ENCODE measurements at places on chromosomes 13 and 19.

- DNase-seq = no peak
These were observed 34.4 kb upstream of the GATAD2A start for GRCh38 chr19:19371059-19371458.

DNA sequence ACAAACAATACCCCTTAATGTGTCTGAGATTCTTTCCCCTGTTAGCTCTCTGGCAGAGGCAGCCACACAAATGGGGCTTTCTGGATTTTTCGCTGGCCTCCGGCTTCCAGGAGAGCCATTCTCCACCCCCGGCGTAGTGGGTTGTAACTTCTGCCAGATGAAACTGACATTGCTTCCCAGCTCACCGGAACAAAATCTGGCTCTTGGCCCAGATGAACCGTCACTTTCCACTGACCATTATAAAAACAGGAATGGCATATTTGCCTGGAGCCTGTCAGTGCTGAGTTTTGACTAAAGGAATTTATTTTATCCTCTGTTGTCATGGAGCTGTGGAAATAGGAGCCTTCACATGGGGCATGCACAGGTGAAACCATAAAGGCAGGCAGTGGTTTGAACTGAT is 120.6 kb upstream of the GPR12 start:
- no peak for DNase-seq

DNA sequence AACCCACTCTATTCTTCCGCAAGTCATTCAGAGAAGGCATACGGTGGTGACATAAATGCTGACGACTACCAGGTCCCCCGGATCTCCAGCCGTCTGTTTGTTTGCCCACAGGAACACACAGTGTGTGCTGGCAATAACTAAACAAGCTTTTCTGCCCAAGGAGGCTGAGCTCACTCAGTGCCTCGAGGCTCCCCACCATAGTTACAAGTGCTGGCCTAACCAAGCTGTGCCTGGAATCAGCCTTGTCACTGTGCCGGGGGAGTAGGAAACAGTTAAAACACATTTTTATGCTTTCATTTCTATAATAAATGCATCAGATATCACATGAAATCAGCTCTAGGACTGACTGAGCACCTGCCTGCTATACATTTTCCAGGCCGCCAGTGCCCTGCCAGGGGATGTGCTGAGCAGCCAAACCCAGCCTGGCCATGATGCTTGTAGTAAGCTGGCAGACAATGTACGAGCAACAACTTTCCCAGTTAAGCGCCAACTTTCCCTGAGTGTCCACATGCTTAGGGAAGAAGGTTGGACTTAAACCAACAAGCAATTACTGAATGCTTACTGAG is 28.1 kb downstream of the BRD4 start:
- no peak for DNase-seq

DNA sequence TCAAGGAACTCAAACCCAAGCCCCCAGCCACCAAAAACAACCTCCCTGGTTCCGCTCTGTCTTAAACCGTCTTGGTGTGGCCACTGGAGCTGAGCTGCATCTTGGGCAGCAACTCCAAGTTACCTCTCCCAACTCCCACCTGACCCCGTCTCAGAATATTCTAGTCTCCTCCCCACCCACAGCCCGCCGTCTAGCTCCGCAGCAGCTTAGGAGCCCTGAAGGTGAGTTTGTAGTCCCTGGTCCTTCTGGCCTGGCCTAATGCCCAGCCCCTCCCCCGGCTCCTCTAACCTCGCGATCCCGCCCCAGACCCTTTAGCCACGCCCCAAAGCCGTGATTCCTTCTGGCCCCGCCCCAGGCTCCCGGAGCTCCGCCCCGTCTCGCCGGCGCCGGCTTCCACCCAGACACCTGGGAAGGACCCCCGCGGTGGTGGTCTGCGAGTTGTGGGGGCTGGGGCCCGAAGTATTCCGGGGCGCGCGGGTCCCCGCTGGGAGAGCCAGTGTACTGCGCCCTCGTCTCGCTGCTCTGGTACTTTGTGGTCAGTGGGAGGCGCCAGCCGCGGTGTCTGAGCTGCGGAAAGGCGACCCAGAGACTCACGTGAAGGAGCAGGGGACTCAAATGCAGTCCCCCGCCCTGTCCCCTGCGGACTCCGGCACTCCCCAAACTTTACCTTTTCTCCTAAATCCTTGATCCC is 2.5 kb upstream of the LHB start:
- peak; percentile 49 for DNase-seq

DNA sequence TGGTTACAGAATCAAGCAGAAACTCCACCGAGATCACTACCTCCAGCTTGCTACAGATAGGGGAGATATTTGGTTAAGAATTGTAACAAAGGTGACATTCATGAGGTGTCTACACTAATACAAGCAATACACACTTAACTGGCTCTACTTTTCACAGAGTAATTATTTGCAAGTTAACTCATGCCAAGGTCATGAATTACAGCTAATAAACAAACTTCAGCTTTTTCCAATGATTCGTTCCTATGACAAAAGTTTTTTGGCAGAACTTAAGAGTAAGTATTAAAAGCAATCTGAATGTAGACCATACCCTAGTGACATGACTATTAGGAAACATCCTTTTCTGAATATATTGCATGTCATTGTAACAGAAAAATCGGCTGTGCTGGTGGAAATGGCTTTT is 72.1 kb downstream of the LHFPL6 start:
- no peak for DNase-seq

DNA sequence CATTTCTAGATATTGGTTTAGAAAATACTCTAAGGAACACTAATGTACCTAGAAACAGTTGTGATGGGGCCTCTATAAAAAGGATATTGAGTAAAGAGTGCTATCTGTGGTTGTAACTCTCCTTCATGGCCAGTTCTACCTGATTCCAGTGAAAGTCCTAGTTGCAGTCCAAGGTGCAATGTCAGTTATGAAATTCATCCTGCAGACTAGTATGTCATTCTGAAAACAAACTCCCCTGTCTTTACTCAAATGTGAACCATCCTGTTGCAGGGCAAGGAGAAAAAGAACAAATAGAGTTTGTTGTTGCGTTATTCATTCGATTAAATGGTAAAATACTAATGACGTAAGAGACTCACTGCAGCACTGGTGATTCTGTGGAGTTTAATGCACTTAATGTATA is 18.3 kb upstream of the N4BP2L1 start:
- DNase-seq = no peak

DNA sequence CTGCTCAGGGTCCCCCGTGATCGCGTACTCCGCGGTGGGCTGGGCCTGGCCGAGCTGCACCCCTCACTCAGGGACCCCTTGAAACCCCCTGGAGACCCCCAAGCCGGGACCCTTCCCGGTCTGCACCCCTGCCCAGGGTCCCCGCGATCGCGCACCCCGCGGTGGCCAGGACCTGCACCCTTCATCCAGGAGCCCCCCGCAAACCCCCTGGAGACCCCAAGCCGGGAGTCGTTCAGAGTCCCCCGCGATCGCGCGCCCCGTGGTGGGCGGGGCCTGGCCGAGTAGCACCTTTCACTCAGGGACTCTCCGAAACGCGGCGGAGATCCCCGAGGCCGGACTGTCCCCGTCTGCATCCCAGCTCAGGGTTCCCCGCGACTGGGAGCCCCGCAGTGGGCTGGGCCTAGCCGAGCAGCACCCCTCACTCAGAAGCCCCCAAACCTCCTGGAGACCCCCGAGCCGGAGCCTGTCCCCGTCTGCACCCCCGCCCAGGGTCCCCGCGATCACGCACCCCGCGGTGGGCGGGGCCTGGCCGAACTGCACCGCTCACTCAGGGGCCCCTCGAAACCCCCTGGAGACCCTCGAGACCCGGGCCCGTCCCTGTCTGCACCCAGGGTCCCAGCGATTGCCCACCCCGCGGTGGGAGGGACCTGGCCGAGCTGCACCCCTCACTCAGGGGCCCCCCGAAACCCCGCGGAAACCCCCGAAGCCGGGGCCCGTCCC is 748 bp downstream of the LMNB2 start:
- DNase-seq = peak; percentile 36

- no peak for DNase-seq
These were observed 28.2 kb upstream of the PSG7 start for GRCh38 chr19:42965176-42965575.

- DNase-seq = no peak
These were observed 108.3 kb upstream of the ZNF536 start for GRCh38 chr19:30263830-30264381.

GRCh38 chr19:280541-281009 is 10.6 kb downstream of the PLPP2 start:
- no peak for DNase-seq

- DNase-seq = no peak
These were observed 56.9 kb upstream of the EDNRB start for GRCh38 chr13:77975358-77976042.

DNA sequence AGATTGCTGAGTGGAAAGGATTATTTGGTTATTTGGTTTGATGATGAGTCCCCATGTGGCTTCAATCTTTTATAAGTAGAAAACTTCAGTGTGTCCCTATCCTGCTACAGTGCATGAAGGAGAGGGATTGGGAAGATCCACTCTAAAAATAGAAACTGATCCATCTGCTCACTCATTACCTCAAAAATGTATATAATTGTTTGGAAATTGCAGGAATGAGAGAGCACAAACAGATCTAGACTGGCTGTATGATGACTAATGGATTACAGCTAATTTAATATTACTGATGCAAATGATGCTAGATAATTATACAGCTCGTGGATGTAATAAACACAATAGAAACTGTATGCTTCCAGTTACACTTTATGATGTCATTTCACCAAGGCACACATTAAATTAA is 625.3 kb upstream of the PRR20A start:
- no peak for DNase-seq

DNA sequence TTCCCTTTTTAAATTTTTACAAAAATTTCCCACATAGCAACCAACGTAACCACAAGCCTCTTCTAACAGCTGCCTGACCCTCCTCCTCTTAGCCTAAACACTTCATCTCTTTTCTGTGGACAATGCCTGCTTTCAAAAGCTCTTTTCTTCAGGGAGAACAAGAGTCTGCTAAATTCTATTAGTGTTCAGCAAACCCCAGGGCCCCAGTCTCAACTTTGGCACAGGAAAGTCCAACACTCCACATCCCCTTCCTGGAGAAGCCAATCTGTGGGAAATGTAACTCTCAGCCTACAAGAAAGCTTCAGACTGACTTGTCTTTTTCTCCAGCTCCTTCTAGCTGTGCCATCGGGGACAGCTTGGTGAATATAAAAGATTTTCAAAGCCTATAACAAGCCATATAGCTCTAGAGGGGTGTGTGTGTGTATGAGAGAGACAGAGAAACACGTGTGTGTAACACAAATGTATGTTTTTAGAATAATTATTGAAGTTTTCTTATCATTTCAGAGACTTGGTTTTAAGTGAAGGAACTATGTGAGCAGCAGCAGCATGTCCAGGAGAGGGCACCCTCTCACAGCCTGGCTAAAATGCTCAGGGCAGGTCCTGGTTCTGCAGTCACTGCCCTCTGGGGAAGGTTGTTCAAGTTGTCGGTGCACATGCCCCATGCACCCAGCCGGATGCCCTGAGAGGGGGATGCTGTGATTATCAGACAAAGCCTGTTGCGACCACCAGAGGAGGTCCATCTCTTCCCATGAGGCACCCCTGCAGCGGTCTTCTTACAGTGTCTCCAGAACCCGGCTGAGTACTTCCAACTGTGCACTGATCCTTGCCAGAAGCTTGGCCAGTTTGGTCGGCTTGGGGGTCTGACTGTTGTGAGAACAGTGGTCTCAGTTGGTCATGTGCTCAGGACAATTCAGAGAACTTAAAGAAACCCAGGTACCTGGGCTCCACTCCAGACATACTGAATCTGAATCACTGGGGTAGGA is 34.4 kb downstream of the CCDC70 start:
- peak; percentile 16 for DNase-seq

DNA sequence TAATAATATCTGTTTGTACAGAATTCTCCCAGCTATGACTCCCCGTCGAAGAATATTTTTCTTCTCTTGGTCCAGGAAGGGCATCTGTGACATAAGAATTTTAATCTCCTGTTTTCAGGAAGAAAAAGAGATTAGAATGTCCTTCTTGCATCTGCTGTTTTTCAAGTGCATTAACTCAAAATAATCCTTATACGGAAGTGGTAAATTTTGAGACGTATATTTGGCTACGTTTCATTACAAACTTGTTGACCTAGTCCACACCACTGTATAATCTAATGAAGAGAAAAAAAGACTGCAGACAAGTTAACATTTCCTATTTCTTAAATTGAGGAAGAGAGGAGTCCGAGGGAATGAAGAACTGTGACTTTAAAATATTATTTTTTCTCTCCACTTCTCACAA is 959.9 kb downstream of the DIAPH3 start:
- no peak for DNase-seq

DNA sequence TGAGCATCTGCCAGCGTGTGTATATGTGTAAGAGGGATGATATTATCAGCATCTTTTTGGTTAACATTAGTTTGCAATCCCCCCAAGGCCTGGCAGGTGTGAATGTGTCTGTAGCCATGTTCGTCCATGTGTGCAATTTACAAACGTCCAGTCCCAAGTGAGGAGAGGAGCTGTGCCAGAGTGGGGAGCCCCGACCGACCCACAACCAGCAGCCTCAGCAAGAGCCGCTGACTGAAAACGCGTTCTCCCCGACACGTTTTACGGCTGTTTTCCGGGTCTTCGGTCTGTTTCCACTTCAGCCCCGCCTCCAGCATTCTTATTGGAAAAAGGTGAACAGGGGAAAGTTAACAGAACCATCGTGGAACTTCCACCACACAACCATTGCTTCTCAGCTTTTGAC is 119.1 kb upstream of the SOX1 start:
- DNase-seq = no peak

- DNase-seq = no peak
These were observed 100.7 kb upstream of the OBI1 start for GRCh38 chr13:78759704-78760103.

- DNase-seq = no peak
These were observed 278.5 kb upstream of the HTR2A start for GRCh38 chr13:47175172-47175866.

GRCh38 chr19:32067685-32068084 is 277.7 kb upstream of the ZNF507 start:
- DNase-seq = no peak

- no peak for DNase-seq
These were observed 1123.3 kb downstream of the EFNB2 start for GRCh38 chr13:105412171-105412570.

DNA sequence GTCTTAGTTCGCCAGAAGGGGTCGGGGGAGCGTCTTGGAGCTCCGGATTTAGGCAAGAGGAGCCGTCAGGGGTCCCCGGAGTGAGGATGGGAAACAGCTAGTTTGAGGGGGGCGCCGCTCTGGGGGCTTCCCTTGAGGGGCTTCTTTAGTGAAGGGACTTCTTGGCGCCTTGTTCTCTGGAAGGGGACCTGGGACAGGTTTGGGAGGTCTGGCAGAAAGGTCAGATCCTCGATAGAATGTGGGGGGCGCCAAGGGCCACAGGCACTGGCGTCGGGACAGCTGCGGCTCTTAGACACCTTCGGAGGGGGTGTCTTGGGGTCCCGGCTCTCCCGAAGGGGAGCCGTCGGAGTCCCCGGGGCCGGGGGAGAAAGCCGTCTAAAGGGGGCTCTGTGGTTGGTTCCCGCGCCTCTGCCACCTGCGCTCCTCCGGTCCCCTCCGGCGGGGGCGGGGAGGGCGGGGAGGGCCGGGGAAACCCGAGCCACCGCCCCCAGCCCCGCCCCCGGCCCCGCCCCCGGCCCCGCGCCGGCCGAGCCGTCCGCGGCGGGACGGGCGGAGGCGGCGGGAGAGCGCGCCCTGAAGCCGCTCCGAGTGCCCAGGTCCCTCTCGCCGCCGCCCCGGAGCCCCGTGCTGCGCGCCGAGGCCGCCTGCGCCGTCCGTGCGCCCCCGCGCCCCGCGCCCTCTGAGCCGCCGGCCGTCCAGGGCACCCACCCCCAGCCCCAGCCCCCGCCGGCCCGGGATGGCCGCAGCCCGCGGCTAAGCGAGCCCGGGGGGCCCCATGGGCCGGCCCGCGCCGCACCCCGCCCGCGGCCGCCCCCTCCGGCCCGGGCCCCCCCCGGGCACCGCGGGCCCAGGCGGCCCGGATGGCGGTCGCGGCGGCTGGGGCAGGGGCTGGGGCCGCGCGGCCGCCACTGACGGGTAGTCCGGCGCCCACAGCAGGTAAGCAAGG is at the start of gene NRTN:
Gene NRTN, plus strand, starts transcription at position 552 of the 946 bp plus-strand sequence. CDS start 19,099 bp downstream, outside the sequence.
- DNase-seq = no peak
